ENCODE measurements at places on chromosomes 1 and 21. TPM values are rescaled to one million over a fixed set of nuclear protein-coding genes. Genes with fewer than 3 reads are reported as not detected.

Gene C1orf167
- 0.99 TPM for total RNA-seq

Gene S100A12
- not detected for total RNA-seq

Gene LENEP
- total RNA-seq = not detected

Gene S100A7
- not detected for total RNA-seq

Gene PROX1
- total RNA-seq = under 0.01 TPM

Gene FCRL6
- total RNA-seq = not detected

Gene AADACL3
- total RNA-seq = not detected

Gene PDE9A
- total RNA-seq = 0.50 TPM

Gene GOLT1A
- not detected for total RNA-seq

Gene SLC25A44
- 7.7 TPM for total RNA-seq
